H4 (cell line): ENCODE measurements at places on chromosomes 7 and 10.
A peak's percentile ranks its signal among the peaks of the same experiment; 100 is the strongest.

- no peak for DNase-seq
Observed at GRCh38 chr7:136166521-136166920, 189.4 kb upstream of the MTPN start.

- peak; percentile 62 for DNase-seq
Observed at GRCh38 chr7:51366930-51367613, 50.5 kb upstream of the COBL start.

GRCh38 chr10:101397140-101397539, 43.2 kb downstream of the BTRC start:
- no peak for DNase-seq

GRCh38 chr10:3570131-3570729, 214.8 kb downstream of the KLF6 start:
- no peak for DNase-seq

GRCh38 chr10:115432188-115432819, 339.1 kb downstream of the ATRNL1 start:
- peak; percentile 31 for DNase-seq

DNA sequence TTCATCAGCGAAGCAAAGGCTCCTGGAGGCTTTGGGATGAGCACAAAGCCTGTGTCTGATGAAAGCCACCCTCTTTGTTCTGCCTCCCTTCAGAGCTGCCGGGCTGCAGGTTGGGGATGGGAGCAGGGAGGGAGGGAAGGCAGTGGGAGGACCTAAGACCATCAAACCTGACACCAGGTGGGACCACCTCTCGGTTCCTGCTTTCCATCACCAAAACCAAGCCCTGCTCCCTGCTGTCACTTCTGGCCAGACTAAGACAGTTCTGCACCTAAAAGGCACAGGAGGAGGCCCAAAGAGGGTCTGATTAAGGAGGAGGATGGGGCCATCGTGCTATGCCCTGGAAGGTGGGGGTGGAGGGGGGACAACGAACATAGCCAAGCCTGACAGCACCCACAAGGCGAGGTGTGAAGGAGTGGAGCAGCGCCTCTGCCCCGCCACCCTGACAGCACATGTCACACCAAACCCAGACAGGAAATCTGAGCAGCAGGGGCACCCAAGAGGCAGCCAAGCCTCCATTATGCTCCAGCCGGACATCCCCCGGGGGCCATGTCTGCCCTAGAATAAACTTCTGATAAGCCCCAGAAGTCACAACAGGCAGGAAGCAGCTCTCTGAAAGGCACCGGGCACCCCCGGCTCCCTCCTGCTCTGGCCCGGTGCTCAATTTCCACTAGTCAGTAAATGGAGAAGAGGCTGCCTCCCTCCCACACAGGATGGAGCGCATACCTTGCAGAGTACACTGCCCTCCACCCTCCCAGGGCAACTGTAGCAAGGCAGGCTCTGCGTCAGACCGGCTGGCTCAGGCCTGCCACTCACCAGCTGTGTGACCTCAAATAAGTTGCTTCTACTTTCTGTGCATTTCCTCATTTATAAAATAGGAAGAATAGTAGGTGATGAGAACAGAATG, 48.9 kb downstream of the DLG5 start:
- peak; percentile 61 for DNase-seq

DNA sequence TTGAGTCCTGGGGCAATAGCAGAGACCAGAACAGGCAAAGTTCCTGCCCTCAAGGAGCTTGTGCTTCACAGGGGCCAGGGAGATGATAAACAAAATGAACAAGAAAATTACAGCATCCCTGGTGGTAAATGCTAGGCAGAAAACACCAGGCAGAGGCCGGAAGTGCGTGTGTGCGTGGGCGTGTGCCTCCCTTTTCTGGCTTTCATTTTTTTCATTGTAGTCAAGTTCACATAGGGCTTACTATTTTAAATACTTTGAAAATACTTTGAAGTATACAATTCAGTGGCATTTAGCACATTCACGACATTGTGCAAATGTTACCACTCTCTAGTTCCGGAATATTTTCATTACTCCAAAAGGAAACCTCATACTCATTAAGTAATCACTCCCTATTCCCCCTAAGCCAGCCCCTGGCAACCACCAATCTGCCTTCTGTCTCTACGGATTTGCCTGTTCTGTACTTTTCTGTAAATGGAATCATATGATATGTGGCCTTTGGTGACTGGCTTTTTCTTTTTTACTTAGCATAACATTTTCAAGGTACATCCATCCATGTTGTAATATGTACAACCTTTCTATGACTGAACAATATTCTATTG, 88.1 kb upstream of the PDCD4 start:
- DNase-seq: no peak

- no peak for DNase-seq
Observed at GRCh38 chr10:8618834-8619233, 564.3 kb downstream of the GATA3 start.
